ENCODE measurements at places on chromosomes 4 and X.

- DNase-seq: peak; percentile 56
Observed at GRCh38 chrX:139831675-139832456, 101.0 kb downstream of the ATP11C start.

DNA sequence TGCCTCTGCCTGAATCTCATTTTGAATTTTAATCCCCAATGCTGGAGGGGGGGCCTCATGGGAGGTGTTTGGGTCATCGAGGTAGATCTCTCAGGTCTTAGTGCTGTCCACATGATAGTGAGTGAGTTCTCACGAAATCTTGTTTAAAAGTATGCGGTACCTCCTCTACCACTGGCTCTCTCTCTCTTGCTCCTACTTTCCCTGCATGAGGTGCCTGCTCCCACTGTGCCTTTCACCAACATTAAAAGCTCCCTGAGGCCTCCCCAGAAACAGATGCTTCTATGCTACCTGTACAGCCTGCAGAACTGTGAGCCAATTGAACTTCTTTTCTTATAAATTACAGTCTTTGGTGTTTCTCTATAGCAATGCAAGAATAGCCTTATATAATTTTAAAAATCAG, 560.7 kb upstream of the CPEB2 start:
- no peak for DNase-seq

DNA sequence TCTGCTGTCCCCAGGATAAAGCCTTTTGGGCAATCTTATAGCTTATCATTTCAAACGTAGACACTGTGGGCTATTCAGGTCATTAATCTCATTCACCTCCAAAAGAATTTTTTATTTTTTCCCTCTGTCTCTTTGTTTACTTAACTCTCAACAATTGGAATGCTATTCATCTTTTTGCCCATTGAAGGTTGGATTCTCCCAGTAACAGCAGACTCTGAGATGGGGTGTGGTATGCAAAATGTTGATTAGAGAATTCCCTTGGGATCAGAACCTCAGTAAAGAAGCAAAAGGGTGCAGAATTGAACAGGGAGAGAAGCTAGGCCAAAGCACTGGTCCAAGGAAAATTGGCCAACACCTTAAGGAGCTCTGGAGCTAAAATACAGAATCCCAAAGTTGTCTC, 60.4 kb downstream of the CAMK2D start:
- DNase-seq: no peak

- DNase-seq: peak; percentile 74
Observed at GRCh38 chrX:129961180-129962083, 21.0 kb upstream of the BCORL1 start.

GRCh38 chr4:5785806-5786680, 75.0 kb downstream of the EVC start:
- no peak for DNase-seq

GRCh38 chrX:106510713-106511403, 100.9 kb upstream of the RADX start:
- no peak for DNase-seq

GRCh38 chr4:147813109-147813773, 81.4 kb downstream of the ARHGAP10 start:
- DNase-seq: no peak

- DNase-seq: no peak
Observed at GRCh38 chrX:43860646-43861370, 21.4 kb downstream of the MAOB start.

DNA sequence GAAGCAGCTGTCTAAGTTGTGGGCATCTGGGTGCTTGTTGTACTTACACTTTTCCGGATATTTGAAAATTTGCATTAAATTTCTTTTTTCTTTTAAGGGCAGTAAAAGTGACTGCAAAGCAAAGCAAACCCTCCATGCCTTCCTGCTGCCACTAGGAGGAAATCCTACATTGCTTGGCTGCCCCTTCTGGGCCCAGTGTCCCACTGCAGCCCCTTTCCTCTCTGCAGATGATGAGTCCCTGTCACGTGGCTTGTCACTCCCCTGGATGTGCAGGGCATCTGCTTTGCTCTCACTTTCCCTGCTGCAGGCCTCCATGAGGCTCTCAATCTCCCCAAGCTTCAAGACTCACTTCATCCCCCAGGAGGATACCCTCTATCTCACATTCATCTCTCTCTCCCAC, 12.7 kb downstream of the TSR2 start:
- peak; percentile 80 for DNase-seq

DNA sequence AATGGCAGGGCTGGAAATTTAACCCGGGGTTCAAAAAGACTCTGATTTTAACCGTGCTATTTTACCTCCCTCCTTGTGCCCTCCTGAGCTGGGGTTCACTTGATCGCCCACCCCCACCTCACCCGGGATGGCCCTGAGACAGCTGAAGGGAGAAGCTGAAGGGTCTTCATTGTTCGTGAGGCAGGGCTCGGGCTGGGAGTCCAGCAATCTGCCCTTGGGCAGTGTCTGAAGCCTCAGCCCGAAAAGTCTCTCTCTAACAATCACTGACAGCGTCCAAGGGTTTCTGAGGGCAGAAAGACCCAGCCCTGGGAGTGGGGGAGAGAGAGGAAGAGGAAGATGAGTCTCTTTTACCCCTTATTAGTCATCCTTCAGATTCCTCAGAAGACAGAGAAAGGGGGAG, 39.4 kb upstream of the PHOX2B start:
- no peak for DNase-seq

- DNase-seq: no peak
Observed at GRCh38 chr4:126890994-126891393, 741.8 kb upstream of the INTU start.

GRCh38 chr4:166282081-166282770, 409.2 kb downstream of the TLL1 start:
- no peak for DNase-seq

GRCh38 chrX:17854069-17854468, 7.0 kb downstream of the RAI2 start:
- no peak for DNase-seq
